Activated T-helper 9 cell treated with anti-CD3 and anti-CD28 coated beads, Interleukin-2, amount 50 U/mL, for 16 hours (primary cell): ENCODE measurements at places on chromosomes 1 and 21.

DNA sequence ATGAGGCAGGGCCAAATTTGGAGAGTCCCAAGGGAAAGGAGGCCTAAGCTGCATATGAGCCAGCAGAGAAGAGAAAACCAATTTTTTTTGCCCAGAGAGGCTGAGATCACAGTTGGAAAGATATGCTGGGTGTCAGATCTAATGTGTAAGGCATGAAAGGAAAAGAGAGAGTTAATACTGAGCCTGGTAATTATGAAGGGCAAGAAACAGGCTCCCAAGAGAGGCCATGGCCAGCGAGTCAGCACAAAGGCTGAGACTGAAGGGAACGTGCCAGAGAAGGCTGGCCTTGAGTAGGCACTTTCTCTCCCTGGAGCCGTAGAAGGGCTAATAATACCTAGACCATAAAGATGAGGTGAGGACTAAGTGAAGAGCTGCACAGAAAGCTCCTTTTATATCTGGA lies 31.8 kb upstream of the BEND5 start:
- no peak for DNase-seq

- no peak for DNase-seq
These were observed 33.7 kb downstream of the XCL2 start for GRCh38 chr1:168509875-168510791.

GRCh38 chr1:89719502-89720306 lies 86.8 kb downstream of the LRRC8C start:
- no peak for DNase-seq

DNA sequence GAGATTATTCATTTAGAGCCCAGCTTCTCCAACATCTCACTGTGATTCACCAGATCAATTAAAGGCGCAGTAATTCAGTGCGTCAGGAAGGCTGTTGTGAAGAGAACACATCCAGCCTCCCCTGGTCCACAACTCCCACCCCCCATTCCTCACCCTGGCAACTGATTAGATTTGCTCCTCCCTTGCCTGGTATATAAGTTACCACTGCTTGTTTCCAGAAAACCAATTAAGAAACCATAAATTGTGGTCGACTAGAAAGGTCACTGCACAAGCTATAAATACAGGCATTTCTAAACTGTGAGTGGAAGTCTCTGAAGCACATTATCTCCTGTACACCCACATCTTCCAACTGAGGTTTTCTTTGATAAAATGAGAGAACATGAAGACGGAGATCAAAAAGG lies 41.9 kb downstream of the FAM163A start:
- DNase-seq = no peak

- no peak for DNase-seq
These were observed 1.4 kb upstream of the KLHL21 start for GRCh38 chr1:6603915-6604558.

- no peak for DNase-seq
These were observed 85.5 kb downstream of the PGBD5 start for GRCh38 chr1:230340526-230341161.

DNA sequence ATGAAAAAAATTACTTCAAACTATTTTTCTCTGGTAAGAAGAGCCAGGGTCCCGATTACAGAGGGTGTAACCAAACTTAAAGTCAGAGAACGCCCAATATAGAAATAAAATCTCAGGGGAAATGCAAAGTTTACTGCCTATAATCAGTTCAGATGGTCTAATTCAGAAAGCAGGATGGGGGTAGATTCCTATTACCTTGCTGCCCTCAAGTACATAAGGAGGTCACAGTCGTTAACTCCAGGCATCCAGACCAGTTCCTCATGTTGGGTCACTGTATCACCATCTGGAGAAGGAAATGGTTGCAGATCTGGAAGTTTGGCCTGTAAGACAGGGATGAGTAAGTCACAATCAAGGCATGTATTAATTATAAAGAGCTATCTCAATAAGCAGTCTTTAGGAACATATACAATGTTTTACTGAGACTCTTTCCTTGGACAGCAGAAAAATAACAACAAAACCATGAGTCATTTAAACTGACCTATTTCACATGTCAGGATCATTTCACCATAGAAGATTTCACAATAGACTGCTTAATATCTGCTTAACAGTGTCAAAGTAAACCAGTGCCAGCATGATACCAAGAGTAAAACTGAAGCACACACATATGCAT lies 179.4 kb downstream of the SLC45A1 start:
- no peak for DNase-seq

DNA sequence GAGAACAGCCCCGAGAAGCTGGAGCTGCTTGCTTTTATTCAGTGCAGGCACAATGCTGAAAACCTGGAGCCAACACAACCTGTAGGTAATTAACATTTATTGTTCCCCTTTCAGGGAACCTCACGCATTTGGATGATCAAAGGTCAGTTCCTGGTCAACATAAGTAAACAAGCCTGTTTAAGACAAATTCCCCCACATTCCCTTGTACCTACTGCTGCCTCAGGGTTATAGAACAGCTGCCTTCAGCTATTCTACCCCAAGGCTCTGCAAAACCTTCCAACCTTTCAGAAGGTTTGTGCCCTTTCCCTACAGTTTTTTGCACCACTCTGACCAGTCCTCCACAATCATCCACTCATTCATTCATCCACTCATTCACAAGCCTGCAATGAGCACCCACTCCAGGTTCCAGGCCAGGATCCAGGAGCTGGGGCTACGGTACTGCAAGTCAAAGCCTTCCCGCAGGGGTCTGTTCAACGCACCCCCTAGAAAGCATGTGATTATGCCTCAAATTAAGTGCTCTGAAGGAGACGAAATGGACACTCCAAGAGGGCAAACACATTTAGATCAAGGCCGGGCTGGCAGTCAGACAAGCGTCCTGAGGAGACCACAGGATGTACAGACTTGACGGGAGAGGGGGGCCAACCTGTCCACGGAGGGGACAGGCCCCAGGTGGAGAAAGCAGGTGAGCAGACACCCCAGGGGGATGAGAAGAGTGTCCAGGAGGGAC lies 683.9 kb downstream of the MATN1 start:
- no peak for DNase-seq

GRCh38 chr1:81877940-81878339 lies 77.2 kb downstream of the ADGRL2 start:
- no peak for DNase-seq

DNA sequence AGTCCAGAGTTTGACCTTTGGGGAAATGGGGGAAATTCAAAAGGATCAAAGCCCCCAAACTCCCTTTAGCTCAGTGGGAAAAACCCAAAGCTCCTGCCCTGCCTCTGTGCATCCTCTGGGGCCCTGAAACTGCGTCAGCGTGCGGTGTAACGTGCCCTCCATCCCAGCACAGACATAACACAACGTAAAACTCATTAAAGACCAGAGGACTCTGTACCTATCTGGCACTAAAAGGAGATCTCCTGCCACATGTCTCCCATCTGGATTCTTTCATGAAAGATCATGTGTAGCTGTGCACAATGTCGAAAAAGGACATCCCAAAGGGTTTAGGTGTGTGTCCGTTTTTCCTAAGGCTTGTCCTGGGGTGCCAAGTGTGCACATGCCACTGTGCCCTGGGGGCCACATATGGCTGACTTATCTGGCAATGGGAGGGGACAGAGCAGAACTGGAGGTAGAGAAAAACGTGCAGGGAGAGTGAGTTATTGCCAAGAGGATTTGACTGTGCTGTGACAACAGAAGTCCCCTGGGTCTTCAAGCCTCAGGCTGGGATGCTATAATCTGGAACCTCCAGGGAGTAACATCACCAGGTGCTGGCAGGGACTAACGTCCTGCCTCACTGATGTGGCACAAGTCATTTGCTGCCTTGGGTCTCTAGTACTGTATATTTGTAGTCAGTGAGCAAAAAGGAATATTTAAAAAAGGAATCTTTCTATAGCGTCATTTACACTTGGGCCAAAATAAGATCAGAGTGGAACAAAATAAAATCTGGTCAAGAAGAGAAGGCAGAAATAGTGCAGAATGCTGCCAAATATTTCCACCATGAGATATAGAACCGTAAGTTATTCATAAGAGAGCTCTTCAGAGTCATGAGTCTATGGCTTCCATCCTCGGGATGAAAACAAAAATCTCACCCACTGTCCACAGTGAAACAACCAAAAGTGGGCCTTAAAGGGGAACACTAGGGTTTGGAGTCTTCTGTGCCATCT lies 52.3 kb downstream of the ITPKB start:
- no peak for DNase-seq

DNA sequence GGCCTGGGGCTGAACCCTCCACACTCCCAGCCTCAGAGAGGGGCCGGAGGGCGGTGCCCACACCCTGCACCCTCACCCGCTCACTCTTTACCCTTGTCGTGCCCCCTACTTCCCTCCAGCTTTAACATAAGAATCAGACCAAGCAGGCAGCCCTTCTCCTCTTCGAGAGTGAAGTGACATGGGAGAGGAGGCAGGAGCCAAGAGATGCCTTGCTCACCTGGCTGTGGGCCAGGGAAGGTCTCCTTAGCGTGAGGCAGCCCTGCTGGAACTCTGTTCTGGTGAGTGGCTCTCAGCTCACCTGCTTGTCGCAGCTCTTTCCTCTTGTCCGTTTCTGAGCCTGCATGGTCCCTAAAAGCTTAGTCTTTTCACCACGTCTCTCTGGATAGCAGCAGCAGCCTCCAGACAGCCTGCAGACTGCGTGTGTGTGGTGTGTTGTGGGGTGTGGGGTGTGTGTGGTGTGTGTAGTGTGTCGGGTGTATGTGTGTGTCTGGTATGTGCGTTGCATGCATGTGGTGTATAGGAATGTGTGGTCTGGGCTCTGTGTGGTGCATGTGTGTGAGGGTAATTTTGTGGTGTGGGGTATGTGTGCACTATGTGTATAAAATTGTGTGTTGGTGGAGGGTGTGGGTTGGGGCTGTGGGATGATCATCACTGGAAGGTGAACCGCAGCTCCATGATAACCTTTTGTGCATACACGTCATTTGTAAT lies 86.7 kb downstream of the CCDC185 start:
- no peak for DNase-seq

- DNase-seq = no peak
These were observed 8.9 kb downstream of the KRTAP10-1 start for GRCh38 chr21:44530903-44531605.

DNA sequence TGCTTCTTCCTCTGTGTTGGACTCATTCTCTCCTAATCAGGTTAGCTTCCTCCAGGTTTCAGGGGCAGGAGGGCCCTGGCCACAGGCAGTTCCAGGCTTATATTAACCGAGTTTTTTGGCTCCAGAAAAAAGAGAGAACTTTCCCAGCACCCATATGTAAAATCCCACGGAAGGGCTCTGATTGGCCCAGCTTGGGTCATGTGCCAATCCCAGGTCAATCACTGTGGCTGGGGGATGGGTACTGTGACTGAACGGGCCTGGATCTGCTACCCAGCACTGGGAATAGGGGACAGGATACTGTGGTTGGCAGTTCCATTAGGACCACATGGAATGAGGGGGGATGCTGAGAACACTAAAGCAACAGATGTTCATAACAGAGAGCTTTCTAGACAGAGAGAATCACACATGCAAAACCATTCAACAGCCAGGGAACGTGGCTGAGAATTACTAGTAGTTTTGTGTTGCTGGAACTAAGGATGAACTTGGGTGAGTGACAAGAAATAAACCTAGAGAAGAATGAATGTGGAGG lies 51.1 kb upstream of the NEK2 start:
- no peak for DNase-seq

- DNase-seq = no peak
These were observed 104.6 kb downstream of the BACH1 start for GRCh38 chr21:29403301-29403700.

DNA sequence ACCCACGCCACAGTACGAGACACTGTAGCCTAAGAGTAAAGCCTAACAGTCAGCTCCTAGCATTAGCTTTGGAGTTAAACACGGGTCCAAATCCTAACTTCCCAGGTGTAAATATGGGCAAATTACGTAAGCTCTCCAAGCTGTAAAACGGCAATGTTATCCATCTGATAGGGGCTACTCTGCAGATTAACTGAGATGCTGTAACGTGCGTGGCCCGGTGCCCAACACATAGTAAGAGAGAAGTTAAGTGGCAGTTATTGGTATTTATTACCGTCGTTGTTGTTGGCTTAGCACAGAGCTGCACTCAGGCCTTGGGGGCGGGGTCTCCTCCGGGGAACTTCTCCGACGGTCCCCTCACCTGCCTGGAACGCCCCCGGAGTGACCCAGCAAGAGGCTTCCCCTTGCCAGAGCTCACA lies 457 bp downstream of the TRAPPC3 start:
- DNase-seq = no peak

DNA sequence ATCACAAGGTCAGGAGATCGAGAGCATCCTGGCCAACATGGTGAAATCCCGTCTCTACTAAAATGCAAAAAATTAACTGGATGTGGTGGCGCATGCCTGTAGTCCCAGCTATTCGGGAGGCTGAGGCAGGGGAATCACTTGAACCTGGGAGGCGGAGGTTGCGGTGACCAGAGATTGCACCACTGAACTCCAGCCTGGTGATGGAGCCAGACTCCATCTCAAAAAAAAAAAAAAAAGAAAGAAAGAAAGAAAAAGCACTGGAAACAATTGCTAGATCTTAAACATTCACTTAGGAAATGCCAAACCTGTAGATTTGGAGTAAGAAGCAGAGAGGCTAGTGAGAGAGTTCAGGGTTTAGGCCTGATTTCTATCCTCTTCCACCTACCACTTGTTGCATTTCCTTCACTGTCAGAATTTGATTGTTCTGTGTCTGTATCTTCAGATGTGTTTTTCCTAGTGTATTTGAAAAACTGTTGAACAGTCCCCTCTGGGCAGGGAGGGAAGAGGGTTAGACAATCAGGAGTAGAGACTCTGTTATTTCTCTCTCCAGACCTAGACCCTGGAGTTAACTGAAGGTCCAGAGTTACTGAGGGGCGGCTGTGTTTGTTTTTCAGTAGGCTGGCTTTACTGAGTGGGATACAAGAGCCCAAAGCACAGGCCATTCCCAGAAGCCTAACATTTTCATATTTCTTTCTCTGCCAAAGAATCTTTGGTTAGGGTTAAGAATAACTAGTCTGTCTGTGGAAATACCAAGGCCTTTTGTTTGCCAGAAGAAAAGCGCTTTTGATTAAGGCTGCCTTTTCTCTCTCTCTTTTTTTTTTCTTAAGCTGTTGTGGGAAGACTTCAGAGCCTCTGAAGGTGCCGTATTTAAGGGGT lies 31.1 kb upstream of the MACF1 start:
- DNase-seq = no peak

DNA sequence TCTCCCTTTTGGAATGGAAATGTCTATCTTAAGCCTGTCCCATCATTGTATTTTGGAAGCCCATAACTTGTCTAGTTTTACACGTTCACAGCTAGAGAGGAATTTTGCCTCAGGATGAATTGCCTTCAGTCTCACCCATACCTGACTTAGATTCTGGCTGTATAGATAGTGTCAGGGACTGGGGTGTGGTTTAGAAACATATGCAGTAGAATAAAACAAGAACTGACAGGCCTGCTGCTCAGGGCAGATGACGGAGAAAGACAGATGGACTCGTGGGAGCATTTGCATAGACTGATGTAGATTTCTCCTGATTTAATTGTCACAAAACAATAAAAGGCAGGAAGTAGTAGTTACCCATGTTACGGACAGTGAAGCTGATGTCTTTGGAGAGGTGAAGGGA lies 166.7 kb downstream of the UCK2 start:
- no peak for DNase-seq
